CD4-positive, alpha-beta T cell (primary cell): ENCODE measurements at places on chromosomes 12 and 14.
A peak's percentile ranks its signal among the peaks of the same experiment; 100 is the strongest.

DNA sequence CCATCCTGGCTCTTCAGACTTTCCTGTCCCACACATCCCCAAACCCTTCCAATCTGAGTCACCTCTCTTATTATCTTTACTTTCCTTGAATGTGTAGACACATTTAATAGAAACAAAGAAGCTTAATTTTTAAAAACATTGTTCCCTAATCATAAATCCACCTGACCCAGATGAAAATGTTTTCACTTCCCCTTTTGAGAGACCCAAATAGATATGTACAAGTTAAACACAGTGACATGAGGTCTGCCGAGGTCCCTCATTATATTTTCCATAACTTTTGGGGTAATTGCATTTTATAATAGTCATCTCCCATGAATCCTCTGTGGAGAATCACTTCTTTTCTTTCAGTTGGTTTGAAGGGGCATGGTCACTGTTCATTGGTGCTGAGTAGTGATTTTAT is 191.1 kb downstream of the GRIN2B start:
- H3K36me3 ChIP-seq = no peaks in the 10 kb centered on the region
- H3K4me1 ChIP-seq = no peaks in the 10 kb centered on the region
- H3K4me3 ChIP-seq = no peak overlapping the region
- no peak for DNase-seq
- H3K27ac ChIP-seq = no peak overlapping the region
- H3K27me3 ChIP-seq = no peaks in the 10 kb centered on the region

DNA sequence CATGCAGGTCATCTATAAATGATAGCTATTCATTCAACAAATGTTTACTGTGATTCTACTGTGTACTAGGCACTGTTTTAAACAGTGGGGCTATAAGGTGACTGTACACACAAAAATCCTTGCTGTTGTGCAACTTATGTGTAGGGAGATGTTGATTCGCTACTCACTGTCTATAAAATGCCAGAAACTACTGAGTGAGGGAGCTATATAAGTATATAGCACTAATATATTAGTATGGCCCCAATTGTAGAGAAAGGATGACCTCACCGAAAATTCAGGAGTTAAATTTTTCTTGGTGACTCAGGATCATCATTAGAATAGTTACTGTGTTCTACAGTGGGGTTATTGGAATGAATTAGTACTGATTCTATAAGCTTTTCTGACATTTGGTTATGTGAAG is 117.4 kb downstream of the TGFB3 start:
- H3K36me3 ChIP-seq = peaks cover 2% of the 10 kb centered on the region
- H3K27me3 ChIP-seq = no peaks in the 10 kb centered on the region
- no peak overlapping the region for H3K27ac ChIP-seq
- no peak overlapping the region for H3K4me3 ChIP-seq

DNA sequence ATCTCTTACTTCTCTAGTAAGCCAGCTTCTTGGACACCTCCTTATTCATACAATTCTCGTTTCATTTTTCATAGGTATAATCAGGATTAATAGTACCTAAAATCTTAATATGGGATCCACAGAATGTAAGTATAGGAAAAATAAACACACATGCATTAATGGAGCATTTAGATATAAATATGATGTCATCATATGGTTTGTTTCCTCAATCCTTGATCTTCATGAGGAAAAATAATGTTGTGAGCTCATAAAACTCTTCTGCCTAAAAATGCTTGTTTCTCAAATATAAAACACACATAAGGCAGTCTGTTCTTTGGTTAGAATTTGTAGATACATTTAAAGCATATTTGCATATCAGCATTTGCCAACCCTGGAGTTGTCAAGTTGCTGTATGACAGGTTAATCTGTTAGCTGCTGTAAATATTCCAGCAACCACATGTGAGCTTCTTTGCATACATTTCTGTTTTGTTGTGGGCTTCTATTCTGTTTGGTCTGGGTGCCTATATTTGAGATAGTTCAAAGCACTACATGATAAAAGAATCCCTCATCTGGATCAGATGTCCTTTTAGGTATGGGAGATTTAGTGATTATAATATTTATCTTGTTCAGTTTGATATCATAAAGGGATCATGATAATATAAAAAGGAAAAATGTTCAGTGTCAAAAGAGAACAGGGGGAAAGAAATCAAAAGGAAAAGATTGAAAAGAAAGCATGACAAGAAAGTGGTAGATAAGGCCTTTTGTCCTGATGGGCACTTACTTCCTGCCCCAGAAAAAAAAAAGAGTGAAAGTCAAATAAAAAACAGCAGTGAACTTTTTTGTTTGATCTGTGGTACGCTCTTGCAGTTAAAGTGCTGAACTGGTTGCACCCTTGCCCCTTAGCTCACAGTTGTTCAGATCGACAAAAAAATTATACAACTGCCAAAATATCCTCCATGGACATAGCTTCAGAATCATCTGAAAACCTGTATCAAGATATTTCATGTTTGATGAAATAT is 68.6 kb downstream of the ACSS3 start:
- DNase-seq = no peak
- no peaks in the 10 kb centered on the region for H3K4me1 ChIP-seq
- no peaks in the 10 kb centered on the region for H3K27me3 ChIP-seq
- H3K4me3 ChIP-seq = no peak overlapping the region
- no peak overlapping the region for H3K27ac ChIP-seq

DNA sequence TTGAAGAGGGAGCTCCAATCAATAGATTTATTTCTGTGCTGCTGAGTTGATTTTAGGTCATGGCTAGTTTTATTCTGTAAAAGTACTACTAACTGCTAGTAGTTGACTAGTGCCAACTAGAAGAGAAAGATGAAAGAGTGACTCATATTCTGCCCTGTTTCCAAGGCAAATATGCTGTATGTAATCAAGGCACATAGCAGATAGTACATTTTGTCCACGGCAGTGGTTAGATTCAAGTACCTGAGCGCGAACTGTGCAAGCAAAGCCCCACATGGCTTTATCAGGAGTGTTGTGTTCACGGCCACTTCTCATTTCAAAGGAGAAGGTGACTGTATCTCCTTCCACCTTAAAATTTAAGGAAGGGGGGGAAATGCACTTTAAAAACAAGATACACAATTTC is 126.8 kb downstream of the TRAFD1 start:
- peaks cover 41% of the 10 kb centered on the region for H3K36me3 ChIP-seq
- H3K27me3 ChIP-seq = no peaks in the 10 kb centered on the region
- H3K4me1 ChIP-seq = no peaks in the 10 kb centered on the region
- DNase-seq = no peak
- H3K27ac ChIP-seq = no peak overlapping the region
- H3K4me3 ChIP-seq = no peak overlapping the region

DNA sequence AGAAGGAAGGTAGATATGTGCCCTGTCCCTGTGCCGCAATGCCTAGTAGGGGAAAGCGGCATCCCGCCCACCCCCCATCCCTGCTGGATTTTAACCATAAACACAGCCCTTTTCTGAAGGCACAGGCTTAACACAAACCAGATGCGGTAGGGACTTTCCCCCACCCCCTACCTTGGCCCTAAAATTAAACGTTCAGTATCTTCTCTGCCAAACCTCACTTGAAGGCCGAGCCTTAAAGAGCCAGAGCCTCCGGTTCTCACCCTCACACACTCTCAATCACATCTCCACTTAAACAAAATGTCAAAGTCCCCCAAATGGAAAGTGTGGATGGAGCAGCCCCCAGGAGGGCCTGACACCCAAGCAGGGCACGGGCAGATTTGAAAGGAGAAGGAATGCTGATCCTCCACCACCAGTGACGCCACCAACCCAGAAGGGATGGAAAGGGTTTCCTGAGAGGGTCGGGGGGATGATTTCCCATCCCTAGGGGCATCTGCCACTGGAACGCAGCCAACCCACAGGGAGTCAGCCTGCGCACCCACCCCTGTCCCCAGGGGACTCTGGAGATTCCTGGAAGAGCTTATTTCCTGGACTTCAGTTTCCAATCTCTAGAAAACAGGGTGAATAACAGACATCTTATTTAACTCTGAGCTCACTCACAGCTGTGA is 26.4 kb downstream of the ACTN1 start:
- peak overlapping the region; percentile 33 for H3K27ac ChIP-seq
- peaks cover 80% of the 10 kb centered on the region for H3K4me1 ChIP-seq
- peaks cover 4% of the 10 kb centered on the region for H3K36me3 ChIP-seq
- H3K27me3 ChIP-seq = no peaks in the 10 kb centered on the region
- H3K4me3 ChIP-seq = no peak overlapping the region
- no peak for DNase-seq

DNA sequence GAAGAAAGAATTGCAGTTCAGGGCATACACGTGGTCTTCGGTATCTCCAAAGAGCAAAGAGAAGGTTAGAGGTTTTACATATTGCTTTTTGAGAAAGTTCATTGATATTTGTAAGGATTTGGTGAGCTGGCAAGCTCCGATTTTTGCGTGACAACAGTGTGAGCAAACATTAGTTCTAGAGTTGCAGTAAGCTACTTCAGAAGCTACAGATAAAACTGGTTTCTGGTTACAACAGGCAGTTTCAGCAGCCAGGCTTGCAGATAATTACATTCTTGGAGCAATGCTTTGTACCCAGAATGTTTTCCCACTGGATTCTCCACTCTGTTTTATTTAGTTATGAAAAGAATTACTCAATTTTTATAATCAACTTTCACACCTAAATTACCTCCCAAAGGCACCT is 28.2 kb downstream of the KLRK1 start:
- no peak overlapping the region for H3K27ac ChIP-seq
- H3K27me3 ChIP-seq = no peaks in the 10 kb centered on the region
- no peaks in the 10 kb centered on the region for H3K36me3 ChIP-seq

DNA sequence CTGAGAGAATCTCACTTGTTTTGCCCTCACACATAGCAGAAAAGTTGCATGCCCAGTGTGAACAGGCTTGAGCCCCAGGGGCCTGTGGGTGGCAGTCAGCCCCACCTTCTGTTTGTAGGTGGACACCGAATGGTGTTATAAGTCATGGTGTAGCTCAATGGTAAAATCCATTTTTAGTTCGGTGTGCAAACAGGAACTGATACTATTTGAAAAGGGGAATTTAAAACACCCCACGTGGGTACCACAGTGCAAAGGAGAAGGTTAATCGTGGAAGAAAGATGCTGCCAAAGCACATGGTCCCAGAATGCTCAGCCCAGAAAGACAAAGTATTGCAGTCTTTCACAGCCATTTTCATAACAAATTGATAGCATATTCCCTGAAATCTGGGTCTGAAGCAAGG is 71.8 kb upstream of the GZMB start:
- H3K36me3 ChIP-seq = no peaks in the 10 kb centered on the region
- H3K27ac ChIP-seq = no peak overlapping the region
- DNase-seq = no peak
- H3K27me3 ChIP-seq = no peaks in the 10 kb centered on the region

DNA sequence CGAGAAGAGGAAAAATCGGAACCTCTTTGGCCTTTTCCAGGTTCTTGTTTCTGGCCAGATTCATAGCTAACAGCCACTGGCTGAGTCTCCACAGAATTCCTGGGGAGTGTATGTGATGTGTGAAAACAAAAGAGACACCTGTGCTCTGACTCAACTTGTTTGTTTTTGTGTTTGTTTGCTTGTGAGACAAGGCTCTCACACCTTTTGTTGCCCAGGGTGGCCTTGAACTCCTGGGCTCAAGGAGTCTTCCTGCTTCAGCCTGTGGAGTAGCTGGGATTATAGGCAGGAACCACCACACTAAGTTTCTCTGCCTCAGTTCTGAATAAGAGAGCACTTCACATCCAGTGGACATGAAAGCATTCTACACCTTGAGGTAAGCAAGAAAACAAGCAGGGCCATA is 22.7 kb downstream of the MFAP5 start:
- H3K4me3 ChIP-seq = no peak overlapping the region
- DNase-seq = no peak
- peaks cover 9% of the 10 kb centered on the region for H3K4me1 ChIP-seq

- no peak overlapping the region for H3K4me3 ChIP-seq
- no peak for DNase-seq
- no peaks in the 10 kb centered on the region for H3K27me3 ChIP-seq
- no peak overlapping the region for H3K27ac ChIP-seq
- no peaks in the 10 kb centered on the region for H3K4me1 ChIP-seq
Measured at GRCh38 chr12:23005387-23005786, 380.4 kb downstream of the ETNK1 start.

DNA sequence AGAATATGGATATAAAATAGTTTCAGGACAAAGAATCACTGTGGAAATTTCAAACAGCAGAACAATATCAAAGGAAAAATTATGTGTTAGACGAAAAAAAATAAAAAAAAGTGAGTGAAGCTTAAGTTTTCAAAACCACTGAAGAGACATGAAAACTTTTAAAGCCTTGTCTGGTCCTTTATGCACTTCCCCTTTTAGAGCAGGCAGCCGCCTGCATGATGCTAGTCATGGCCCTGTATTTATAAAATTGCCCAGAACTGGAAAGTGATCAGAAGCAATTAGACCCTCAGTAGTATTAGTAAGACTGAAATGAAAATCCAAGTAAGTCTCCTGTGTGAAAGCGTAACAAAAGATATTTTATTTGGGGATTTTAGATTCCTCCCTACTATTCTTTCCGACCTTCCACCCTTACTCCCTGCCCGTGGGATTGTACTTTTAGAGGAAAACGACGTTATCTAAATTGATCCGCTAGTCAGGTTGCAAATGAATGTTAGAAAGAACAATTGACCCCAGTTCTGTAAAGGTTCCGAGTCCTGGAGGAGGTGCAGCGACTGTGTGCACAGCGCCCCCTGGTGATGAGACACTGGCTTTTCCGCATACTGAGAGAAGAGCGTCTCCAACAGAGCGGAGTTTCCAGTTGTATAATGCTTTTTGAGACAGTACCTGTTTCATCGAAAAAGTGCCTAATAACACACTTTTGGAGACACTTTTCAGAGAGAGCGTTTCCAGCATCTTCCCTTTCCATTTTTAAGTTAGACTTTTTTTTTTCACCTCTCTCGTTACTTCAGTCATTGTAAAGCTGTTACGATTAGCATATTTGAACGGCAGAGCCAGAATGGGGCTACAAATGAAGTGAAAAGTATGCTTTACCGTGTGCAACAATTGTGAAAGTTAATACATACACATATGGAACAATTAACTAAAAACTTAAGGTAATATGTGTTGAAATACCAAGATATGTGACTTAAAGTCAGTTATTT is 12.4 kb downstream of the MGST1 start:
- no peak overlapping the region for H3K4me3 ChIP-seq
- no peak overlapping the region for H3K27ac ChIP-seq
- H3K4me1 ChIP-seq = no peaks in the 10 kb centered on the region
- H3K36me3 ChIP-seq = no peaks in the 10 kb centered on the region

DNA sequence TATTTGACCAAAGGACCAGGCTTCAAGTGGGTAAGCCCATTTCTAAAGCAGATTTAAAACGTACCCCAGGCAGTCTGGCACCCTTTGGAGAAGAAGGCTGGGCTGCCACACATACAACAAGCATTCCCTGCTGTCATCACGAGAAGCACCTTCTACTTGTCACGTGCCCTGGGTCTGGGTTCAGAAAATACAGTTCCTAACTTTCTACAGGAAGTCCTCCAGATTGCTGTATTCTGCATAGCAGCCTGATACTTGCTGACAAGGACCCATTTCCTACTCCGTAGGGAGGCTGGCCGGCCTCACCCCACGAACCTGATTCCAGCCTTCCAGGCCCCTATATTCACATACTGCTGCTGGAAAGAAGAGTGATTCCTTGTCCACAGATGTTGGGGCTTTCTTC is 7.4 kb downstream of the CLMN start:
- DNase-seq = no peak
- H3K27ac ChIP-seq = no peak overlapping the region
- peaks cover 3% of the 10 kb centered on the region for H3K4me1 ChIP-seq
- no peaks in the 10 kb centered on the region for H3K36me3 ChIP-seq

GRCh38 chr14:74634481-74634880 is 22.4 kb upstream of the LTBP2 start:
- H3K4me1 ChIP-seq = no peaks in the 10 kb centered on the region
- DNase-seq = no peak
- H3K27me3 ChIP-seq = no peaks in the 10 kb centered on the region
- no peak overlapping the region for H3K27ac ChIP-seq
- H3K36me3 ChIP-seq = no peaks in the 10 kb centered on the region
- H3K4me3 ChIP-seq = no peak overlapping the region
